ENCODE measurements at places on chromosomes 12 and 14. TPM values are rescaled to one million over a fixed set of nuclear protein-coding genes. Genes with fewer than 3 reads are reported as not detected.

DNA sequence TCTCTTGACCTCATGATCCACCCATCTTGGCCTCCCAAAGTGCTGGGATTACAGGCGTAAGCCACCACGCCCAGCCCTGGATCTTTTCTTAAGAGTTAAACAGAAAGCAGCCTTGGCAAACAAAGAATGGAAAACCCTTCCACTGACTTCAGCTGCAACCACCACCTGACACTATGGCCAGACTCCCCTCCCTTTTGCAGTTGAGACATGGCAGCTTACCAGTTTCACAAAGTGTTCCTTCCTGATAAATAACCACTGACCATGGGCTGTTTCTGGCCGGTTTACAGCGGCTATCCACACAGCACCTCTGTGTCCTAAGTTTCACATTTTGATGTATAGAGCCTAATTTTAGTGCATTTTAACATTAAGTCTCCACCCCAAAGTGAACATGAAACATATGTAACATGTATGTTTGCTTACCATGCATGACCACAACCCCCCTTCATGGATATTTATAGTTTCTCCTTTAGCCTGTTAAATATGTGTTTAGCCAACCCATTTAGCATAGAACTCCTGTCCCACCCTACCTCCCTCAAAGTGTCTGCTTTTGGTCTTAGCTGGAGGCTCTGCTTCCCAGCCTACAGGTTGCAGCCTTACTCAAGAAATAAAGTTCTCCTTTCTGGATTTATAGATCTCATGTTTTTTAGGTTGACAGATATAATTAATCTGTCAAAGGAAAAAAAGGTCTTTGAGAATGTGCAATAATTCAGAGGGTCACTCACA, 32.7 kb upstream of the RAB21 start:
- no peak for DNase-seq

DNA sequence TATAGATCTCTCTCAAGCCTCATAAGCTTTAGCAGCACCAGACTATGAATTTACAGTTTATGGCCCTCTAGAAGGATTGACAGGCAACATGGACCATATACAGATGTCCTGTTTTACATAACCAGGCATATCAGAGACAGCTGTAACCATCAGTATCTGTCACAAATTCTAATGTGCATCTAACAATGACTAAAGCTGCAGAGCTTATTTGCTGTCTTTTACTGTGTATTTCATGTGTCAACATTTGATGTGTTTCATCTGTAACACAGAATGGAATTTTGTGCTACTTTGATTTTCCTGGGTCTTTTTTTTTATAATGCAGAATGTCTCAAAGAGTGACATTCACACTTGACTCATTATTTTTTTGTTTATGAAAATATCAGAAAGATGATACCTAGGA, 348.3 kb downstream of the SLC16A7 start:
- no peak for DNase-seq

GRCh38 chr14:77007183-77007974, 21.1 kb downstream of the IRF2BPL start:
- DNase-seq = no peak

- no peak for DNase-seq
Observed at GRCh38 chr12:132481771-132482745, 7.9 kb upstream of the FBRSL1 start.

GRCh38 chr14:64733899-64734298, 29.7 kb downstream of the PLEKHG3 start:
- no peak for DNase-seq

ANKRD33 gene
- 0.14 TPM for total RNA-seq
